RWPE2 (cell line): ENCODE measurements at places on chromosomes 16 and 17.

DNA sequence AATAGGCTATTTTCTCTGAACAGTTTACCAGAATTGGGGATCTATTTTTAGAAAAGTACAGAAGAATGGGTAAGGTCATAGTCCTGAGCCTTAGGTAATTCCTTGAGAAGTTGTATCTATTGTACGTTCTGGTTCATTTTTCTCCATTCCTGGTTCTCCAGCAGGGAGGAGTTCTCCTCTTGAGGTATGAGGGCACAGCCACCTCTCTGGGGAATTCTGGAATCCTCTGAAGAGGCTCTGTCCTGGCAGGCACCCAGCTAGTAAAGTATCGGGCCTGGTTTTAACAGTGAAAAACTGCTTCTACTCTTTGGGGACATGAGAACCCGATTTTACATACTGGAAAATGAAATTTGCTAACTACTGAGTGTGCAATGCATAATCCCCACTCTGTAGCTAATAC, 19.6 kb upstream of the PMFBP1 start:
- DNase-seq: no peak

- no peak for DNase-seq
Measured at GRCh38 chr17:14321476-14321949, 20.6 kb downstream of the HS3ST3B1 start.

GRCh38 chr16:56753410-56753809, 23.5 kb downstream of the NUP93 start:
- no peak for DNase-seq

DNA sequence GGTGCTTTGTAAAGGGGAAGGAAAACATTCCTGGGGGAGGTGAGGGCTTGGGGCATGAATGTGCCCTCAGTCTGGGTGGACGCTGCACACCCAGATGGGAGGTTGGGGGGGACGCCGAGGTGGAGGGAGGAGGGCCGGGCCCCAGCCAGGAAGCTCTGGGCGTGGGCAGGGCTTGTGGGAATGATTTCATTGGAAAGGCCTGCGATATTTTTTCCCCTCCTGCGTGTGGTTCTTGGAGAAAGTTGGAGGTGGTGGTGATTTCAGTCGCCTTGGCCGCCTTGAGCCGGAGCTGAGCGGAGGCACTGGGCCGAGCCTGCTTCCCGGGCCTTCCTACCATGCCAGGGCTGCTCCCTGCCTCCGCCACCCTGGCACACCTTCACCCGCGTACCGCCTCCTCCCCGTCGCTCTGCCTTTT, 26.4 kb upstream of the CLEC18A start:
- DNase-seq: no peak

DNA sequence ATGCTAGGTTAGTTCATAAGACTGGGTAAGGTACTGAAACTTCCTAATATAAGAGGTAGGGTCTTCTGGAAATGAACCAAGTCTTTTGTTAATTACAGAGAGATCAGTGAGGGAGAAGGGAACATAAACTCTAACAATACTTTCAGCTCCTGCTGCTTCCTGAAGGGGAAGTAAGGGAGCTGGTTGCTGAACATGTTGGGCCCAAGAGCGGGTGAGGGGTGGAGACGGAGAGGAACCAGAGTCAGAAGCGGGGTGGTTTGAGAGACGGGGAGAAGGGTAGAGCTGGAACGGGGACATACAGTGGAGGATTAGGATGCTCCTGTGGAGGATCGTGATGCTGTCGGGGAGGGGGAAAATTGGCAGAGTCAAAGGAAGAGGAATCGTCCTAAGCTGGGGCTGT, 11.5 kb upstream of the ZNF747 start:
- no peak for DNase-seq

GRCh38 chr16:78697426-78697825, 598.0 kb downstream of the WWOX start:
- no peak for DNase-seq

GRCh38 chr16:50718061-50718760, 23.7 kb upstream of the CYLD start:
- DNase-seq: no peak
